ENCODE measurements at places on chromosomes 3 and 15.

GRCh38 chr15:73865904-73866303 is 7.5 kb upstream of the TBC1D21 start:
- DNase-seq, result no peak

DNA sequence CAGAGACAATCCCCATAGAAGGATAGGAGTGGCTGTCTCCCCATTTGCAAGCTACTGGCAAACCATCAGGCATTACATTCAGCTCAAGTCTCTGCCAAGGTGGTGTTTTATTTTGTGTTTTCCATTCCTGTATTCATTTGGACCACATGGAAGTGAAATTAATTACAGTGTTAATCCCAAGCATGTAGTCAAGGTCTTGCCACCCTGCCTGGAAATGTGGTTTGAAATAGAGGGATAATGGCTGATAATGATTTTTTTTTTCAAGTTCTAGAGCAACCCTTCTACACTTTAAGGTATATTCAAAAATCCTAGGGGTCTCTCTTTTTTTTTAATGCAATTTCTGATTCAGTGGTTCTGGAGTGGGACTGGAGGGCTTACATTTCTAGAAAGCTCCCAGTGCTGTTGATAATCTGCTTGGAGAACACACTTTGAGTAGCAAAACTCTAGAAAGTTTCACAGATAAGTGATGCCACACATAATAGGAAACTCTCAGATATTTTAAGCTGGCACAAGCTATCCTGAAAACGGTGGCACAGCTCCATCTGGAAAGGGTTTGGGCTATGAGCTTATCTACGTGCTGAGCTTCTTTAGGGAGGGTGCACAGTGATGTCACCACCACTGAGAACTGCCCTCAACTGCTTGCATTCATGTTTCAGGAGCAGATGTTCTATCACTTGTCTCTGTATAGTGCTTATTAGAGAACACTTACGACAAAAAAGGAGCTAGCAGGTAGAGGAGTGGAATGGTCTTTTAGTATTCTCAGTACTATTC is 140.1 kb upstream of the IL12A start:
- DNase-seq, result no peak

DNA sequence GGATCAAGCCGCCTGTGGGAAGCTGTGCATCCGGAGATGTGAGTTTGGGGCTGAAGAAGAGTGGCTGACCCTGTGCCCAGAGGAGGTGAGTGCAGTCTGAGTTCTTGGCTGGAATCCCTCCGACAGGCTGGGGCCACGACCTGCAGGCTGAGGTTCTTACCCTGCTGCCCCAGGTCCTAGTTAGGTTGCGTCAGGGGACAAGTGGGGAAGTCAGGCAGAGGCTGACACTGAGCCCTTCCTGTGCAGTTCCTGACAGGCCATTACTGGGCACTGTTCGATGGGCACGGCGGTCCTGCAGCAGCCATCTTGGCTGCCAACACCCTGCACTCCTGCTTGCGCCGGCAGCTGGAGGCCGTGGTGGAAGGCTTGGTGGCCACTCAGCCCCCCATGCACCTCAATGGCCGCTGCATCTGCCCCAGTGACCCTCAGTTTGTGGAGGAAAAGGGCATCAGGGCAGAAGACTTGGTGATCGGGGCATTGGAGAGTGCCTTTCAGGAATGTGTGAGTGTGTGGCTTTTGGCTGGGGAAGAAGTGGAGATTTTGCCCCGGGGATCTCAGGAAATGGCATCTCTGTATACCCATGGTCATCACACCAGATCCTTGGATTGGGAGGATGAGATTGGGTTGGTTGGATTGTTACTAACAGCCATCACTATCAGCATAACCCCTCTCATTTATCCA is 1.3 kb downstream of the PPM1M start:
- no peak for DNase-seq

DNA sequence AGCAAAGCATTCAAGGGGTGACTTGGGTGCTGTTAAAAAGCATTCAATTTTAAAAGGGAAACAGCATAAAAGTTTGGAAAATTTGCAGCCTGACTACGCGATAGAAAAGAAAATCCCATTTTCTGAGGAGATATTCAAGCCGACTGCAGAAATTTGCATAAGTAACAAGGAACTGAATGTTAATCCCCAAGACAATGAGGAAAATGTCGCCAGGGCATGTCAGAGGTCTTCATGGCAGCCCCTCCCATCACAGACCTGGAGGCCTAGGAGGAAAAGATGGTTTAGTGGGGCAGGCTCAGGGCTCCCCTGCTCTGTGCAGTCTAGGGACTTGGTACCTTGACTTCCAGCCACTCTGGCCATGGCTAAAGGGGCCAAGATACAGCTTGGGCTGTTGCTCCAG is 93.1 kb downstream of the ISL2 start:
- DNase-seq, result no peak

- no peak for DNase-seq
Observed at GRCh38 chr3:141383555-141384129, 15.3 kb downstream of the ZBTB38 start.

- DNase-seq, result no peak
Observed at GRCh38 chr3:178705925-178706324, 169.7 kb downstream of the KCNMB2 start.

Data from hematopoietic multipotent progenitor cell treated with erythropoietin and hydrocortisone succinate and interleukin-3 and kit ligand, for 17 days (in vitro differentiated cells).